Forelimb muscle (tissue), 1 donor: ENCODE measurements at places on chromosomes 12 and 14. TPM values are rescaled to one million over a fixed set of nuclear protein-coding genes. Genes with fewer than 3 reads are reported as not detected.

GRCh38 chr12:5984873-5985272 is 39.8 kb upstream of the ANO2 start:
- DNase-seq: no peak

GRCh38 chr12:65656891-65657351 is 167.4 kb upstream of the HMGA2 start:
- no peak for DNase-seq

- no peak for DNase-seq
These were observed 630.5 kb upstream of the USP15 start for GRCh38 chr12:61629702-61630101.

DNA sequence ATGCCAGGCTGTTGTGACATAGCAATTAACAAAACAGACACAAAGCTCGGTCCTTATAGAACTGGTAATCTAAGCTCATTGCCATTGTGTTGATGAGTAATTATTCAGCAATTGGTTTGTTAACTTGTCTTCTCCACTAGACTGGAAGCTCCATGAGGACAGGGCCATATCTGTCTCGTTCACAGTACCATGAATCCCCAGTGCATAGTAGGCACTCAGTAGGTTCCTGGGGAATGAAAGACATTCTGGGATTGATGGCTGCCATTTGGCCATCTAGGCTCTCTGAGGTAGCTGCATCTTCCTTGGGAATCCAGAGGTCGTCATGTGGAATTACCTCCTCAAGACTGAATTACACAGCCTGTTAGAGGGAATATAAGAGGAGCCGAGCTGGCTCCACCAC is 177.3 kb downstream of the CHST11 start:
- no peak for DNase-seq

DNA sequence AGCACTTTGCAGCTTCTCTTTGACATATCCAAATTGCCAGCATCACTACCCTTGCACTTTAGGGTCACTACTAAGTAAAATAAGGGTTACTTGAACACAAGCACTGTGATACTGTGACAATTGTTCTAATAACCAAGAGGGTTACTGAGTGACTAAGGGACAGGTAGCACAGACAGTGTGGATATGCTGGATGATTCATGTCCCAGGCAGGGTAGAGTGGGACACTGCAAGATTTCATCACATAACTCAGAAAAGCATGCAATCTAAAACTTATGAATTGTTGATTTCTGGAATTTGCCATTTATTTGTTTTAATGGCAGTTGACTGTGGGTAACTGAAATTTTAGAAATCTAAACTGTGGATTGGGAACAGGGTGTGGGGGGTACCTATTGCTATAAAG is 218.8 kb downstream of the KITLG start:
- no peak for DNase-seq

DNA sequence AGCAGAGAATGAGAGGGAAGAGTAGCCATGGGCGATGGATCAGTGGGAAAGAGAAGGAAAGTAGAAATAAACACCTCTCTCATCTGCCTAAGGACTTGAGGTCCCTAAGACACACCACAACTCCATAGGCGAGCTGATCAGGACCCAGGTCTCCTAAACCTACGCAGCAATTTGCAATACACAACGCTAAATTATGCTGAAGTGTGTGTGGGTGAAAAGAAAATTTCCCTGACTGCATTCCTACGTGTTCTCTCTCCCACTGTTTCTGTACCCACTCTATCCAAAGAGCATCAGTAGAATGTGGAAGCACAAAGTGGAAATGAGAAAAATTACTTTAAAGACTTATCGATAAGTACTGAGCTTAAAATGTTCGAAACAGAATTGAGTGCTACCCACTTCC is 88.9 kb downstream of the RPS29 start:
- DNase-seq: no peak

- no peak for DNase-seq
These were observed 9.3 kb downstream of the SYNE3 start for GRCh38 chr14:95507174-95507573.

GRCh38 chr14:100063314-100063941 is 1.8 kb upstream of the EVL start:
- no peak for DNase-seq

DNA sequence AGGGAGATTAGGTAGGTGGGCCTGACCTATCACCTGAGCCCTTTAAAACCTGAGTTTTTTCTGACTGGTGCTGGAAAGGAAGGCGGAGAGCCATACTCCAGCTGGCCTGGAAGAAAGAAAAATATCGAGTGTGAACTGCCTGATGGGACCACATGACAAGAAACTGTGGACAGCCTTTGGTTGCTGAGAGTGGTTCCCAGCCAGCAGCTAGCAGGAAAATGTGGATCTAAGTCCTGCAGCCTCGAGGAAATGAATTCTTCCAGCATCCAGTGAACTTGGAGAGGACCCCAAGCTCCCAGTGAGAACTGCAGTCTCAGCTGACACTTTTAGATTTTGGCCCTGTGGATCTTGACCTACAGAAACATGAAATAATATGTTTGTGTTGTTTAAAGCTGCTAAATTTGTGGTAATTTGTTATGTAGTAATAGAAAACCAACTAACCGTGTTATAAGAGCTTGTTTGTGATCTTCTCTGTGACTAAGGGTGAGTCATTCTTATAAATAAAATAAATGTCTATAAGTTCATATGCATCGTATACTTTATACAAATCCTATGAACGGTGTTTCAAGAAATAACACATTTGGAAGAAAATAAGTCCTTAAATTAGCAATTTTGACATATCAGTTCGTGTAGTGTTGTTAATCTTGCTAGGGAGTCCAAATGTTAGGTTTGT is 359.6 kb downstream of the BMP4 start:
- DNase-seq: peak; percentile 28

DNA sequence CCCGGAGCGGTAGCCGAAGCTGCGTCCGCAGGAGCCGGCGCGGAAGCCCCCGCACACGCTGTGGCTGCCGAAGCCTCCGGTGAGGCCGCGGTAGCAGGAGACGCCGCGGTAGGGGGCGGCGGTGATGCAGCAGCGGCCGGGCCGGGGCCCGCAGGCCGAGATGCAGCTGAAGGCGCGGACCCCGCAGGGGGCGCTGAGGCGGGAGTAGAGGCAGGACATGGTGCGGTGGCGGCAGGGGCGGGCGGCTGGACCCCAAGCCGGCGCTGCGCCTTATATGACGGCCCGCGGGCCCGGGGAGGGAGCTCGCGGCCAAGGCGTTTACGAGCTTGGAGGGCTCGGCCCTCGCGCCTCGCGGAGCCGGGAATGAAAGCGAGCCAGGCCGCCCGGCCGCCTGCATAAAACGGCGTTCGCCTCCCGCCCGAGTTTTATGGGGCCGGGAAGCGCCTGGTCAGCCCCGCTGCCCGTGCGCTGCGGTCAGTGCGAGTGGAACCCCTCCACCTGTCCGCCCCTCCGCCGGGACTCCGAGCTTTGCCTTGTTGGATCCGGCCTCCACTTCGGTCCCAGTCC is 16.0 kb upstream of the KRT86 start:
- DNase-seq: no peak

Gene DBX2
- polyA plus RNA-seq: 0.16 TPM

Gene METTL25
- 9.2 TPM for polyA plus RNA-seq

Gene SLC5A8
- polyA plus RNA-seq: 0.04 TPM

Gene KIF26A
- 7.2 TPM for polyA plus RNA-seq

Gene NFATC4
- polyA plus RNA-seq: 39.2 TPM
